NK-92 treated with Interleukin-12 subunit alpha and Interleukin-12 subunit beta, amount 100 ng/mL, for 24 hours (cell line): ENCODE measurements at places on chromosomes 16 and 17.

- DNase-seq = no peak
Observed at GRCh38 chr16:3135126-3135715, 392 bp downstream of the ZNF213 start.

GRCh38 chr16:5916711-5917191, 819.2 kb upstream of the EEF2KMT start:
- DNase-seq = no peak

DNA sequence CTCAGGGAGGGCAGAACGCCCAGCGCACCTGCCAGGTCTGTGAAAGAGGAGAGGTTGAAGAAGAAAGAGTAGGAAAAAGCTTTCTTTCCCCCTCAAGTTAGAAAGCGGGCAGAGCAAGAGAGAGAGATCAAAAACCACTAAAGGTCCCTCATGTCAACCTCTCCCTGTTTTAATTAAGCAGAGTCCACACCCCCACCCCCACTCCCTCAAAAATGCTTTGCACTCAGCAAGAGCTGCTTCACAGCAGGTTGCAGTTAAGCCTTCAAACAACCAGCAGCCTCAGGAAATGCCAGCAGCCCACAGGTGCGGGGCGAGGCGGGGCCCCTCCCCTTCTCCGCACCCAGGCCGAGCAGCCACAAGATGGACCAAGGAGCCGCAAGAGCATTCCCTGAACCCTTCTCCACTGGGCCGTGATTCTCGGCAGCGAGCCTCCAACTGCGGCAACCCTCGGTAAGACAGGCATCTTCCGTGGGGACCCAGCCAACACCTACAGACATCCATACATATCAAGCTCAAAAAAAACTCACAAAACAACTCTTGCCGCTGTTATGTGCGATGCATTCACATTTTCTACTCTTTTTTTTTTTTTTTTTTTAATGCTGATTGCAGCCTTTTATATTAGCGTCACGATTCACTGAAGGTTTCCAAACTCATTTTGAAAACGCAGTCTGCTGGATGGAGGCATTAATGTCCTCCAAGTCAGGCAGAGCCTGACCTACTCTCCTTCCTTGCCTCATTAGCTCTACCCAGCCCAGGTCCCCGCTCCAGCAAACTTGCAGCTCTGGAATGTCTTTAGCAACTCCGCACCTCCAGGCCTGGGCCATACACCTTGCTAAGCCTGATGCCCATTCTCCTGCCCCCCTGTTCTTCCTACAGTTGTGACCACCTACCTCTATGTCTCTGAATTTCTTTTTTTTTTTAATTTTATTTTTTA, 66.1 kb downstream of the AXIN2 start:
- DNase-seq = no peak

- peak; percentile 76 for DNase-seq
Observed at GRCh38 chr17:47099987-47100711, 88.9 kb downstream of the CDC27 start.

- DNase-seq = no peak
Observed at GRCh38 chr17:50558941-50559614, 1.4 kb upstream of the CACNA1G start.

DNA sequence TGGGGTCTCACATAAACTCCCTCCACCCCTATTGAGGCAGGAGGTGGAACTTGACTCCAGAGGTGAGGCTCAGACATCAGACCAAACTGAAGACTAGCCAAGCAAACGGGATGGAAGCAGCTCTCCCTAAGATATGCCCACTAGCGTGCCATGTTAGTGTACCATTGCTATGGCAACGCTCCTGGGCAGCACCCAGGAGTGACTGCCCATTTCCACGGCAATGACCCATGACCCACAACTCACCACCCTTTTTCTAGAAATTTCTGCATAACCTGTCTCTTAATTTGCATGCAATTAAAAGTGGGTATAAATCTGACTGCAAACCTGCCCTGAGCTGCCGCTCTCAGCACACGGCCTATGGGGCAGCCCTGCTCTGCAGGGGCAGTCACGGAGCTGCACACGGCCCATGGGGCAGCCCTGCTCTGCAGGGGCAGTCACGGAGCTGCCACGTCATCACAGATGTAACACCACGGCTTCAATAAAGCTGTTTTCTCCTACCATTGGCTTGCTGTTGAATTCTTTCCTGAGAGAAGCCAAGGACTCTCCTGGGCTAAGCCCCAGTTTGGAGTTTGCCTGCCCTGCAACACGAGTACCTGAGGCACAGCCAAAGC, 164.3 kb downstream of the RBFOX3 start:
- no peak for DNase-seq

GRCh38 chr16:69036399-69037091, 68.9 kb upstream of the HAS3 start:
- DNase-seq = no peak

DNA sequence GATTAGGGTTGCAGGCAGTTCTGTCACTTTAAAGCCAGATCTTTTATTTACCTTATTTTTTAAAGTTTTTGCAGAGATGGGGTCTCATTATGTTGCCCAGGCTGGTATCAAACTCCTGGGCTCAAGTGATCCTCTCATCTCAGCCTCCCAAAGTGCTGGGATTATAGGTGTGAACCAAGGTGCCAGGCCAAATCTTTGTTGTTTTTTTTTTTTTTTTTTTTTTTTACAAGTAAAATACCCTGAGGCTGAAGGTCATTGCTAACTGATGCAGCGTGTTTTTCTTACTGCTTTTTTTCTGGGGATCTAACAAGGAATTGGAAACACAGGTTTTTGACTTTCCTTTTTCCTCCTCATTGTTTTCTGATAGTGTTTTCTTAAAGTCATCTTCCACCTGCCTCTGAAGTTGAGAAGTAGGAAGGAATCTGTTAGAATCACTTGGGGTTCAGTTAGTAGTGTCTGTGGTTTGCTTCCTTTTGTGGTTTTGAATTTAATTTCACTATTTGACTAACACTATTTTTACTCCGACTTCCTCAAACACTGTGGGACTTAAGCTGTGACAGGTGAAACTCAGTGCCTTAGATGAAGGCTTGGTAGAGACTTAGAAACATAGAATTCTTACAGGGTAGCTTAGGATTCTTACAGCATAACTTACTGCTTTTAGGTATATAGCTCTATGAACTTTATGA, 22.2 kb downstream of the CLTC start:
- no peak for DNase-seq

DNA sequence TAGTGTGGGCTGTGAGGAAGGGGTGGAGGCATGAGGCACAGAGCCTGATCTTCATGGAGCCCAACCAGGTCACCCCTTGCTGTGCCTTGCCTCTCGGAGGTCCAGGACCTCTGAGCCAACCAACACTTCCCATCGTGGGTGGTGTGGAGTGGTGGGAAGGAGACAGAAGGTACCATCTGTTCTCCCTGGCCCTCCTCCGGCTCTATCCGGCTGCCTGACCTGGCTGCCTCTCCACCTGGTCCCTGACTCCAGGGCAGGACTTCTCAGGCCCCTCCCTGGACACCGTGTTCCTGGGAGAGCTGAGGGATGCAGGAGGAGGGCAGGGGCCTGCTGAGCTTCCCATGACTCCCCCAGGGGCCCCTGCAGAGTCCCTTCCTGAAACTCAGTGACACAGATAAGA, 3.9 kb downstream of the PDK2 start:
- no peak for DNase-seq

- DNase-seq = no peak
Observed at GRCh38 chr17:17351901-17352781, 49.0 kb downstream of the NT5M start.

DNA sequence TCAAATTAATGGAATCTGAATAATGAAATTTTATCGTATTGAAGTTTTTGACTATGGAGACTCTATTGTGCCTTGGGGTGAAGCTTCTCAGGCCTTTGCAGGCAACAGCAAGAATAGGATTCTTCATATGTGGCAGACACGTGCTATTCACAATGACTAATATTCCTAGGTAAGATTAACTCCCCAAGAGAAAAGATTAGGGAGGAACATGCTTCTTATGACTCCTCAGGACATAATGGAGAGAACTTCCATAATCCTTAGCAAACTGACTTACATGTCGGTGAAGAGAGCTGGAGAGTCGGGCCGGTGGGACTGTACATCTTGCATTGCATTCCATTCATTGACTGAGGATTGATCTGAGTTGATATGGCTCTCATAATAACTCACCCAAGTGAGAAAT, 48.9 kb upstream of the CORO6 start:
- no peak for DNase-seq

DNA sequence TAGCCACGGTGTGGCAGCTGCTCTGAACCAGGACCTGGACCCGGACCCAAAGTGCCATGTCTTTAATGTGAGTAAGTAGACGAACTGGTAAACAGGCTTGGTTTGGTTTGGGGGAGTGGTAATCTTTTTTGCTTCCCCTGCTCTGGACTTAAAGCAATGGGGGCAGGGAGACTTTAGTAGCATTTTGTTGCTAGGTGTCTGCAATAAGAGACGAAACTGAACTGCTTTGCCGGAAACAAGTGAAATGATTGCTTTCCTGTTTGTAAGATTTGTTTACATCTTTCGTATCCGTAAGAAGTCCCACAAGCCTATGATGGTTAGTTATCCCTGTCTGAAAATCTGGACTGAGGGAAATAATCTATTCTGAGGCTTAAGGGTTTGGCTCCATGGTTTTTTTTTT, 21.5 kb downstream of the PRCD start:
- DNase-seq = no peak

DNA sequence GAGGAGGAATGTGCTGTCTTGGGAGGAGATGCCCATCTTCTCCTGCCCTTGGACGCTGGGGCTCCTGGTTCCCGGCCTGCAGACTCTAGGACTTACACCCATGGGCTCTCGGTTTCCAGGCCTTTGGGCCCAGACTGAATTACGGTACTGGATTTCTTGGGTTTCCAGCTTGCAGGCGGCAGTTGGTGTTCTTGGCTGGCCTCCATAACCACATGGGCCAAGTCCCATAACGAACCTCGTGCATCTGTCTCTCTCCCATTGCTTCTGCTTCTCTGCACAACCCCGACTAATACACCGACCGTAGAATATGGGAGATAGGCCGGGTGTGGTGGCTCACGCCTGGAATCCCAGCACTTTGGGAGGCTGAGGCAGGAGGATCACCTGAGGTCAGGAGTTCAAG, 162.6 kb downstream of the SDK2 start:
- DNase-seq = no peak

DNA sequence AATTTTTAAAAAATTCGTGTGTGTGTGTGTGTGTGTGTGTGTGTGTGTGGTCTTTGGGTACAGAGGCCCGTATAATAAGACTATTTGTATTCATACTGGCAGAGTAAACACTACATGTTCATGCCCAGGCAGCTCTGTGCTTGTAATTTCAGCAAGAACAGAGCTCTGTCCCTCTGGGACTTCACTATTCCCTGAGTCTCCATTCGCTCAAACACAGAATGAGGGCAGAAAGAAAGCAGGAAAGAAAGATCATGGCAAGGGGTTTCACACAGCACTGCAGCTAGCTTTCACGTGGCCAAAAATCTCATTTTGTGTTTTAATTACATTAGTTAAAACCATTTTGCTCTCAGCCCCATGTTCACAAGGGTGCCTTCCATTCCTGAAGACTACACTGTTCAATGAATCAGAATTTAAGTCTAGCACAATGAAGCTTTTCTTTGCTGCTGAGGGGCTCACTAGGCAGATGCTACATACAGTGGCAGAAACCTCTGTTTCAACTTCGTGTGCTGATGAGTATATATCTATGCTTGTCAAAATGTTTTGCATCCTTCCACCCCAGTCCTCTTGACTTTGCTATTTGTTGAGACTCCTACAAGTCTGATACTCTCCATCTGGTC, 198.4 kb upstream of the C17orf78 start:
- no peak for DNase-seq

GRCh38 chr16:82011199-82011641, at the start of gene SDR42E1:
SDR42E1 (minus strand) TSS chr16:82011470; CDS start chr16:82000858, 10,612 bp downstream.
- no peak for DNase-seq

DNA sequence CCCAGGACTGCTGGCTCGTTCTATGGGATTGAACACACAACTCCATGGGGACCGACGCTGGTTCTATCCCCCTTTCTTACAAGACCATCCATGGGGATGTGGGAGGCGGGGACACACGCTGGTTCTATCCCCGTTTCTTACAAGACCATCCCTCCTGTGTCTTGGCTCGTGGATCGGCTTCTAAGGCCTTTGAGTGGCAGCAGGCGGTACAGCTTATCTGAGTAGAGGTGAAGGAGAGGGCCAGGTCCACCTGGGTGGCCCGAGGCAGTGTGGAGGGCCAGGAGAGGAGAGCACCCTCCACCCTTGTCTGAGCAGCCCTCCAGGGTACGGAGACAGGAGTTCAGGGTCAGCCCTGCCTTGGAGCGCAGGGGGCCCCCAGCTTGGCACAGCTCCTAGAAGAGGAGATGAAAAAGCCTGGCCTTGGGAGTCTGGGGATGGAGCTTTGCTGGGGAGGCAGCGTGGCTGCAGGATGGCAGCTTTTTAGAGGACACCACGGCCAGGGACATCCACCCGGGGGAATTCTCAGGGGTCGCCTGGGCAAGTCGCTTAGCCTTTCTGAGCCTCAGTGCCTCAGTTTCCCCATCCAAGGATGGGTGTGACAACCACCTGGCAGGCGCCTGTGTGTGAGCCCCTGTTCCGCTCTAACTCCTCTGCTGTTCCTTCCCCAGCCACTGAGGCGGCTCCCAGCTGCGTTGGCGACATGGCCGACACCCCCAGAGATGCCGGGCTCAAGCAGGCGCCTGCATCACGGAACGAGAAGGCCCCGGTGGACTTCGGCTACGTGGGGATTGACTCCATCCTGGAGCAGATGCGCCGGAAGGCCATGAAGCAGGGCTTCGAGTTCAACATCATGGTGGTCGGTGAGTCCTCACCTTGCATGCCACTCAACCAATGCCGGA, 341.0 kb downstream of the SEC14L1 start:
- no peak for DNase-seq

DNA sequence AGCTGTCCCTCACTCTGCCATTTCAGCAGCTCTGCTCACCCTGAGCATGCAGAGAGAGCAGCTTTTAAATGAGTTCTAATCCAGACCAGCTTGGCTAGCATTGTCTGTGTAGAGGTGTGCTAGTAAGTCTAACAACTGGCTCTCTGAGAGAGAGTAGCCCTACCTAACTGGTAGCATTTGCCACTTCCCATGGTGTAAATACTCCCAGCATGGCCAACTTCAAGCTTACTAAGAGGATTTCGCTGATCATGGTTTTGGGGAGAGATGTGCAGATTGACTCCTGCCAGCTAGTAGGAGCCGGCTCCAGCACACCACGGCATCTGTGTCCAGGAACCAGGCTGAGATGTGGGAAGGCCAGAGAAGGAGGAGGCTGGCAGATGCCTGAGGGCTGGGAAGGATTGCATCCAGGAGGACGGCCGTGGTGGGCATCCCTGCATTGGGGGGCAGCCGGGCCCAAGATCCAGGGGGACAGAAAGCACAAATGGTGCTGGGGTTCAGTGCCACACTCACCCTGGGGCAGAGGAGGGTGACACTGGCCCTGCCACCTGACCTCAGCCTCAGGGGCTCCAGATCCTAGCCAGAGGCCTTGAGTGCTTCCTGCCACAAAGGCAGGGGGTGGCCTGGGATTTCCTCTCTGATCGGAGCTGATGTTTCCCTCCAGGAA, 394.9 kb upstream of the TNRC6C start:
- no peak for DNase-seq
